Left colon (tissue), 2 donors: ENCODE measurements at places on chromosomes 16 and 17.
A peak's percentile ranks its signal among the peaks of the same experiment; 100 is the strongest.

GRCh38 chr16:81443688-81444447 lies 740 bp upstream of the CMIP start:
- DNase-seq = peak; percentile 65

DNA sequence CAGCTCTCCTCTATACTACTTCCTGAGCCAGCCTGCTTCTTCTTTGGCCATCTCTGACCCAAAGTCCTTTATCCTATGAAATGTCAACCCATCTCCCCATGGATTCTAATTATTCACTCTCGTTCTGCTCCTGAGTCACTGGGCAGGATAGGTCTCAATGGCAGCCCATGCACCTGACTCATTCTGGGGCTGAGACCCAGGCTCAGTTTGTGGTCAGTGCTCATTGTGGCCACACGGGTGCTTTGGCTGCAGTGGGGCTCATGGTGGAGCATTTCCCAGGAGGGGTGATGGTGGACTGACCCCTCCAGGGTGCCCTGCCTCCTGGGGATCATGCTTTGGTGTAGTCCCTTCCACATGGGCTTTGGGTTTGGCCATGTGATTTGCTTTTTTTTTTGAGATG lies 154.8 kb upstream of the WSCD1 start:
- no peak for DNase-seq

DNA sequence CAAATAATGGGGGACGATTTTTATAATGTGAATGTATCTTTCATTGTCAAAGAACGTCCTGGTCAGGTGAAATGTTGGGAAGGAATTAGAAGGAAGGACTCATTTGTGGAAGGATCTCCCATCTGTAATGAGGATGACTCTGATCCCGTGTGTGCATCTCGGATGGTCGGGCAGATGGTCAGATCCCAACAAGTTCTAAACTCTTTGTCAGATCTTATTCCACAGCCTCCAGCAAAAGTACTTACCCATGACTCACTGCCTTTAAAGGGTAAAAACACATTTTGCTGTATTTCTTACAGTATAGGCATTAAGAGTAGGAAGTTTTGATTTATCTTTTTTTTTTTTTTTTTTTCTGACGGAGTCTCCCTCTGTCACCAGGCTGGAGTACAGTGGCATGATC lies 539 bp upstream of the KRTAP4-8 start:
- no peak for DNase-seq

DNA sequence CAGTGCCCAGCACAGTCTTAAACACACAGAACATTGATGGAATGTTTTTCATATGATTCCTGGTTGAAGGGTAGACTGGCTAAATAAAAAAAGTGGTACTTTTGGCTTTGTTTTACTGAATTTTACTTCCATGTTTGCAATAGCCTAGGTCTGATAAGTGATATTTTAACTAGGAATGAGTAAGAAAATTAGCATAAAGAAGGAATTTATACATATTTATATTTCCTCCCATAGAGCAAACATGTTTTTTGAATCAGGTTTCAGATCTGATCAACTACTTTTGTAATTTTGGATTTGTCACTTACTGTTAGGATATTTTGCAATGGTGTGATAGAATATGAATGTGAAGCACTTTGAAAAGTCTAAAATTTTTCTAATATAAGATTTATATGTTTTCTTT lies 7.2 kb downstream of the NF1 start:
- DNase-seq = no peak

DNA sequence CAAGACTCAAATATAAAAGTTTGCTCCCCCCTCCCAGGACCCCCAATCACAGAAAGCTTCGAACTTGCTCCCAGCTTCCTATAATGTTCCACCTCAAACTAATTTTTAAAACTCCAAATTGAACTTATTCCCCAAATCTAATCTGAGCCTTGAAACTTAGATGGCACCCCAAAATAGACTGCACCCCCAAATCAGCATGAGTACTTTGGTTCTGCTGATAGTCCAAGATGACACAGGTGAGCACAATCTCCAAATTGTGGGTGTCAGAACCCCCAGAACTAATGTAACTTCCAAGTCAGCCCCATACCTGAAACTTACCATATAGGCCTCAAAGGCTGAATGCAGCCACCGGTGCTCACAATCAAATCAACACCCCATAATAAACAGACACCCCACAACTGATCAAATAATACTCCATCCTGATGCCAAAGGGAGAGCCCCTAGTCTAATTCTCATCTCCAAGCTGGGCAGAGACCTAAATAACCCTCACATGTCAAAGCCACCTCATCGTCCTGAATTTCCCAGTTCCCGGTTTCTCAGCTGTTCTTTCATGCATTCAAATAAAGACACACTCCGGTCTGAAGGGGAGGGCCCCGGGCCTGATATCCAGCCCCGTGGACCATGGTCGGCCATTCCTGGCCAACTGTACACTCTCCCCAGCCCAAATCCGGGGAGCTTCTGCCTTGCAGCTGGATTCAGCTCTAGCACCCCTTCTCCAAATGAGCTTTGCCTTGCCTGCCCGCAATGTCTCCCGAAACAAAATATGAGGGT lies 1.8 kb upstream of the BCL6B start:
- no peak for DNase-seq

- DNase-seq = peak; percentile 57
Observed at GRCh38 chr17:80260791-80261158, at the start of gene RNF213. Gene RNF213, plus strand, starts transcription at chr17:80260852. Its CDS starts 2,830 bp downstream, at chr17:80263682.

DNA sequence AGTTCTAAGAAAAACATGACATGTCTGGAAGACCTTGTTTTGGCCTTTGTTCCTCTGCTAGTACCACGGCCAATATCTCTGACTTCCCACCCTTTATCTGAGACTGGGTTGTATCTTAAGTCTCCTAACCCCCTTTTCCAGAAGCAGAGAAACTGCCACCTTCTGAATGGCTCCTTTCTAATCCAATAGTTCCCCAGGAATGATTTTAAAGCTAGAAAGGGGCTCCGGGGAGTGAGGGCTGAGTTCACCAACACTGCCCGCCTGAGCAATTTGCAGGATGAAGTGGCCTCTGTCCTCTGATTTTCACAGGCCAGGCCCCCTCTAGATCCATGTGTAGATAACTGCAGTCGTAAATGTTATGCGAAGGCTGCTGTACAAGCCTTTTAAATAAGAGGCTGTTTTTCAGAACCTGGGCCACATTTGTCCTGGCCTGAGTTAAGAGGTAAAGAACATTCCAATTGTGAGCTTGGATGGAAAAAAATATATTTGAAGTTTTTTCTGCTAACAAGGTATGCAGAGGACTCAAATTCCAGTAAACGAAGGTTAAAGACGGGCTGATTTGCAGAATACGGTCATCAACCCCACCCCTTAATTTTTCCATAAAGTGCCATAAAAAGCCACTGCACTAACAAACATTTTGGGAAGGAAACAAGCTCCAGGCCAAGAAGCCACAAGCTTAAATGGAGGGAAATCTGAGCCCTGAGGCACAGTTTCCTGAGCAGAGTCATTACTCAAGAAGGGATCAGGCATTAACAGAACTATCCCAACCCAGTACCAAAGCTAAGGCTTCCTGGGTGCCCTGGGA lies 117.0 kb upstream of the MAF start:
- DNase-seq = no peak

DNA sequence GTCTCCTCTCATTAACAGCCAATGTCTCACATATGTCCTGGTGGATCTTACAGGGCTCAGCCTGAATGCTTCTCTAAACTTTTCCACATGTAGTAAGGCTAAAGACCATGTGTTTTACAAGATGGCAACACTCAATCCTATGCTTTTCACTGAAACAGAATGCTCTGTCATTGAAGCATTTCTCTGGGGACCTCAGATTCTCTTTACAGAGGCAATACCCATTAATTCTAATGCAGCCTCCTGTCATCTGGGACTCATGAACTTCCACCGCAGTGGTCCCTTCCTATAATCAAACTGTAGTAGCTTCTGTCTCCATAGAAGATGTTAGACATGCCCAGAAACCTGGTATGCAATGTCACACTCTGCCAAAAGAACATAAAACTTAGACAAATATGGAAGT lies 926.6 kb upstream of the RBFOX1 start:
- DNase-seq = no peak

DNA sequence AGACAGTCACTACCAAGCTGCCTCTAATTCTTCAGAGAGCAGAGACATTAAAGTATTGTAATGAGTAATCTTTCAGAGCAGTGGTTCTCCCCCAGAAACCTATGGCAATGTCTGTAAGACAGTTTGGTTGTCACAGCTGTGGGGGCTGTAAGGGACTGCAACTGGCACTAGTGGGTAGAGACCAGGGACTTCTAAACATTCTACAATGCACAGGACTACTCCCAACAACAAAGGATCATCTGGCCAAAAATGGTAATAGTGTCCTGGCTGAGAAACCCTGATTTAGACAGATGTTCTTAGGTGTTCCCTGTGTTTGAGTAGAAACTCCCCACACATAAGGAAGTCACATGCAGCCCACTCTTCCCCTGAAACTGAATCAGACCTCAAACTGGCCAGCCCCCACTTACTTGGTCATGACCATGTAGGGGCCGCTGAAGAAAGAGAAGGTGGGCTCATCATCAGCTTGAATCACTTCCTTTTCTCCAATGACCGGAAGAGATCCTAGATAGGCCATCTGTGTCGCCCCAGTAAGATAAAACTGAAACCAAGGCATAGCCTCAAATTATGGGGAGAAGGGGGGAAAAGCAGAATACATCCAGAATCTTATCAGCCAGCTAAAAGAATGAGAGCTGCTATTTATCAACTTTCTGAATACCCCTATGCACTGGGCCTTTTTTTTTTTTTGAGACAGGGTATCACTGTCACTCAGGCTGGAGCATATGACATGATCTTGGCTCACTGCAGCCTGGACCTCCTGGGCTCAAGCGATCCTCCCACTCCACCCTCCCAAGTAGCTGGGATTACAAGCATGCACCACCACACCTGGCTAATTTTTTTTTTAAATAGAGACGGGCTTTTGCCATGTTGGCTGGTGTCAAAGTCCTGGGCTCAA lies 75.8 kb downstream of the TEX14 start:
- no peak for DNase-seq

- no peak for DNase-seq
Observed at GRCh38 chr17:39170109-39170508, 4.1 kb upstream of the ARL5C start.

DNA sequence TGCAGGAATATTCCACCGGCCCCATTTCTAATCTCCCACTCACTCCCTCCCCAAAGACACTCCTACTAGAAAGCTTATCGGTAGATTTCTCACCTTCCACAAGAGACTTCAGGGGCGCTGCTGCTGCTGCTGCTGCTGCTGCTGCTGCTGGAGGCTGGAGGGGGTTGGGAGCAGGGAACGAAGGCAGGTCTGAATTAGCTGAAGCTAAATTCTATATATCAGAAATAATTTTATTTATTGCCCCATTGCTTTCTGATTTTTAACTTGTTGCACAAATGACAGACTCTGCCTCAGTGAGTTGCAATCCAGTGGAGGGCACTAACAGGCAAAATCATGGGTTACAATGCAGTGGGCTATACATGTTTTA lies 25.8 kb upstream of the HLF start:
- DNase-seq = peak; percentile 38

DNA sequence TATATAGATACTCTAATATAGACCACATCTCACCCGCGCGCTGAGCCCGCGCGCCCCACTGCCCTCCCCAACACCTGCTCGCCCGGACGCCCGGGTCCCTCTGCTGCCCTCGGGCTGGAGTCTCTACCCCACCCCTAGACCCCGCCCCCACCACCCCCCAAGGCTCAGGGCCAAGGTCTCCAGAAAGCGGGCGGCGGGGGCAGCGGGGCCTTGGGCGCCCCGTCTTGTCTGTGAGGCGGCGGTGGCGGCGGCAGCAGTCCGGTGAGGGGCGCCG lies 2.6 kb downstream of the HES7 start:
- DNase-seq = no peak

DNA sequence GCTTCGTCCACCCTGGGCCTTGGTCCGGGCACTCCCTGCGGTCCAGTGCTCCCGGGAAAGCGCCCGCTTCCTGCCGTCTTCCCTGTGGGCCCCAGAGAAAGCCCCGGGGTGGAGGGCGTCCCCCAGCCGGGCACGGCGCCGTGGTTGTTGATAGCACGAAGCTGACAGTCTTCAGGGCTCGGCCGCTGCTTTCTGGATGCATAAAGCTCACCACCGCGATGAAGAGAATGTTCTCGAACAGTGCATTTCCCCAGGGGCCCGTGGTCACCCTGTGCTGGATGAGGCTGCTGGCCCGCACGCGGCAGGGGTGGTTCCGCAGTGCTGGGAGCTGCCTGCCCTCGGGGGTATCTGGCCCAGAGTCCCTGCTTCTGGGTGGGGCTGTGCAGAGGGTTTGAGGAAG lies 53.2 kb downstream of the BAHCC1 start:
- DNase-seq = no peak

- DNase-seq = no peak
Observed at GRCh38 chr17:48045316-48046001, 2.7 kb upstream of the NFE2L1 start.

GRCh38 chr17:12110906-12111305 lies 90.2 kb downstream of the MAP2K4 start:
- DNase-seq = no peak

DNA sequence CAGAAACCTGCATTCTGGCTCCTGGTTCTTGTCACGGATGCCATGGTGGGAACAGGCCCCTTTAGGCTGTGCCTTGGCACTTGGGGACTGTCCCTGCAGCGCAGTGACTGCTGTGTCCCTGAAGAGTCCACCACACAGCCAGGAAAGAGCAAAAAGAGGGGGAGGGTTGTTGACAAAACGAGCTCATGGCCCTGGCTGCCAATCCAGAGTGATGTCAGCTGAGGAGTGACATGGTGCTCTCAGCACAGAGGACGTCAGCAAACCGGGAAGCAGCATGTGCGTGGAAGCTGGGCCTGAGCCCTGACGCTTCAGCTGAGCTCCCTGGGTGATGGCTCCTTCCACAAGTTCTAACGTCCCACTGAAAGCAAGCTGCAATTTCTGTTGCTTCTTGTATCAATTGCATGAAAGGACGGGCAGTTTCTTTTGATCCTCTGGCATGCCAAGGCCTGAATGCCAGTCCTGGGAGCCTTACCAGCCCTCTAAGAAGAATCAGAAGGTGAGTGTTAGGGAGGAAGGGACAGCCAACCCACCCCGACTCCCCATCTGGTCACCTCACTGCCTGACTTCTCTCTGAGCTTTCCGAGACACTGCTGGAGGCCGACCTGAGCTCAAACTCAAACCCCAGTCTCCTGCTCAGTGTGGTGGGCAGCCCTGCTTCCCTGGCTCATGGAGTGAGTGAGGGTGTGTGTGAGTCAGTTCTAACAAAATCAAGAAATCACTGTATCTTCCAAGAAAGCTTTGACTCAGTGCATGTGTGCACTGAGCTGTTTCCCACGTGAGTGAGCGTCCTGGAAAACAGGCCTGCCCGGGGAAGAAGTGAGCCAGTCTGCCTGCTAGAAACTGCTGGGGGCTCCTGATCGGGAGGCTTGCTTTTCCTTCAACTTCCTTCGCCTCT lies 14.7 kb upstream of the WNT3 start:
- no peak for DNase-seq

DNA sequence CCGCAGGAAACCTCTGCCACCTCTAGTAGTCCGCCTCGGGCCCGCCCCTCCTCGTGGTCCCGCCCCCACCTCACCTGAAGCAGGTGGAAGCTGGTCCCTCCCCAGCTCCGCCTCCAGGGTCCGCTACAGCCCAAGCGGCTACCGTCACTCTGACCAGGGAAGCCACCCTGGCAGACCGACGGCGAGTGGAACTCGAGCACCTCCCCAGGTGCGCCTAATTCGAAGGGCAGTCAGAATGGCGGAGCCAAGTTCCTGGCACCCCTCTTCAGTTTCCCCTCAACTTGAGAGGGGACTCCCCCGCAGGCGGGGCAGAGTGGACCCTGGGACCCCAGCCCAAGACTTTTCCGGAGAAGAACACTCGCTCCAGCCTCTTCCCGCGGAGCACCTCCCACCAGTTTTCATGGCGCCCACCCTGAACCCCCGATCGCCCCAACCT lies 507 bp downstream of the FHOD1 start:
- DNase-seq = peak; percentile 96

- no peak for DNase-seq
Observed at GRCh38 chr16:49628148-49628547, 227.8 kb downstream of the ZNF423 start.
